ENCODE measurements at places on chromosomes 3 and 15.

DNA sequence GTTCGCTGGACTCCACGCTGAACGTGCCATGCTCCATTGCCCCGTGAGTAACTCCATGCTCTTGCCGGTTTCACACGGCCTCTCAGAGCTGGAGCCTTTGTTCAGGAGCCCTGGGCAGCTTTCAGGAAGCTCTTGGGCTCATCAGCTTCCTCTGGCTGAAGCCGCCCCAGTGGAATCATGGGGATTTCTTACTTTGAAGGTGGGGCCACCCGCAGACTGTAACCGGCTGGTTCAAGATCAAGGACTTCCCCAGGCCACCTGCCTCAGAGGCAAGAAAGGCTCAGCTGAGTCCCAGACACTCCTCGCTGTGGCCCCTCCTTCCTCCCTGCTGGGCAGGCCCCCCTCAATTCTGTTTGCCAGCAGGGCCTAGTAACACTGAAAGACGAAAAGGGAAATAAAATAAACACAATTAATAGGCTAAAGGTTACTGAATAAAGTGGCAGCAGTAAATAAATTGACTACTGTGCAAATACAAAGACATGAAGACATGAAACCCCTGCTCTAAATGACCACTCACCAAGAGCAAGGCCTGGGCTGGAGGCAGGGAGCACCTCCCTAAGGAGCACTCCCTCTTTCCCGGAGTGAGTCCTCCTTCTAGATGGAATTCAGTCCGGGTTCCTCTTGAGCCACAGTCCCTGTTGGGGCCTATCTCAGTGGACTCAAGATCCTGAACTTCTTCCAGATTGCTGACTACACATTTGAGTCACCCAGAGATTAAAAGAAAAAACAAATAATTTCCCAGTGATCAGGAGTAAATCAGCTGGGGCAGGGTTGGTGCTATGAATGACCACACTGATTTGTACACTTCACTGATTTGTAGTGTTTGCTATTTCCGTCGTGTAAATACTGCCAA is 51.0 kb downstream of the ZDHHC19 start:
- peak; percentile 23 for DNase-seq

DNA sequence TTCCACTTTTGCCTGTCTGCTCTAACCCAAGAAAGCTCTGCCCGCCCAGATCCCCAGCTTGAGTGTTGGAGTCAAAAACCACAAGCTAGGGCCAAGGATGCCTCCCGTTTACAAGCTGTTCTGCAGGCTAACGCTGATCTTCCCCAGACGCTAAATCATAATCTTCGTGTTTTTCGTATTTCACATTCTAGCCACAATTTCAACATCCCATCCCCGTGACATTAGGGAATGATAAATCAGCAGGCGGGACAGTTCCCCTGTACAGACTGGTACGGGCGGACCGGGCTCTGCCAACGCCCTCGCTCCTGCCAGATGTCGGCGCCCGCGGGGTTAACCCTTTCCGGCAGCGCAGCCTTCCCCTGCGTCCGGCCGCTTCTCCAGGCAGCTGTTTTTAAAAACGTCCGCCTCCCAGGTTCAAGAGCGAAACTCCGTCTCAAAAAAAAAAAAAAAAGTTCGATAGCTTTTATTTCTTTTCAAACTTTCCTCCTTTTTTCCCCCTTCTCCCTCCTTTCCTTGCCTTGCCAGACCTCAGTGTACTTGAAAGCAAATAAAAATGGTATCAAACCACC is 81.0 kb upstream of the BNC1 start:
- peak; percentile 56 for DNase-seq

GRCh38 chr15:48989170-48989569 is 25.5 kb upstream of the SHC4 start:
- no peak for DNase-seq

DNA sequence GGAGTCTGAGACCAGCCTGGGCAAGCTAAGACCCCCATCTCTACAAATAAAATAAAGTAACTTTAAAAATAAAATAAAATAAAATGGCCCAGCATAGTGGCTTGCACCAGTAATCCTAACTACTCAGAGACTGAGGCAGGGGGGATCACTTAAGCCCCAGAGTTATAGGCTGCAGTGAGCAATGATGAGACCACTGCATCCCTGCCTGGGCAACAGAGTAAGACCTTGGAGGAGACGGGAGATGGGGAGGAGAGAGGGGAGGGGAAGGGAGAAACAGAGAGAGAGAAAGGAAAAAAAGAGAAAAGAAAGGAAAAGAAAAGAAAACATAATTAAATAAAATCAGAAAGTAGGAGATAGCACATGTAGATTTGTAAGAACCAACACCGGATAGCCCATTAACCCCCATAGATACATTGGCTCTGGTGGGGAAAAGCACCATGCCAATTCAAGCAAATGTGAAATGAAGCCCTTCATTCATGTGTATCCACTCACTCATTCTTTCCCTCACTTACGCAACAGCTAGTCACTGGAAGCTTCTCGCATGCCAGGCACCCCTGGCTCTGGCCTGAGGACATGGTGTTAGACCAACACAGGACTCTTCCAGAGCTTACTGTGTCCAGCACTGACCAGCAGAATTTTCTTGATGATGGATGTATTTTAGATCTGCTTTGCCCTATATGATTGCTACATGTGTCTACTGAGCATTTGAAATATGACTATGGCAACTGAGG is 183.2 kb downstream of the MAGI1 start:
- DNase-seq, result peak; percentile 36

GRCh38 chr3:130576375-130577266 is 59.6 kb downstream of the COL6A6 start:
- no peak for DNase-seq

Measured in skeletal muscle cell (primary cell).